WTC11 (cell line): ENCODE measurements at places on chromosomes 1 and 21.
A peak's percentile ranks its signal among the peaks of the same experiment; 100 is the strongest.

GRCh38 chr1:24790490-24790889 is 45.2 kb downstream of the CLIC4 start:
- no peak overlapping the region for H3K4me3 ChIP-seq
- H3K27me3 ChIP-seq: no peaks in the 10 kb centered on the region
- no peak overlapping the region for H3K27ac ChIP-seq
- H3K36me3 ChIP-seq: peaks cover 7% of the 10 kb centered on the region
- no peak for DNase-seq

GRCh38 chr1:201153474-201154388 is 543 bp downstream of the TMEM9 start:
- 0 out of 2 replicates have a peak, but pooled peaks cover 2% of the 10 kb centered on the region for H3K27me3 ChIP-seq
- peak overlapping the region; percentile 95 for H3K4me3 ChIP-seq
- no peak for DNase-seq
- H3K27ac ChIP-seq: no peak overlapping the region
- peaks cover 37% of the 10 kb centered on the region for H3K36me3 ChIP-seq

- no peaks in the 10 kb centered on the region for H3K4me1 ChIP-seq
- H3K27me3 ChIP-seq: peaks cover 8% of the 10 kb centered on the region
- no peak for DNase-seq
- H3K4me3 ChIP-seq: no peak overlapping the region
These were observed 44.4 kb upstream of the TTC34 start for GRCh38 chr1:2845869-2846268.

GRCh38 chr1:185207170-185207569 is 50.2 kb downstream of the SWT1 start:
- H3K4me3 ChIP-seq: no peak overlapping the region
- no peaks in the 10 kb centered on the region for H3K4me1 ChIP-seq
- H3K27me3 ChIP-seq: no peaks in the 10 kb centered on the region
- DNase-seq: no peak

GRCh38 chr21:16709866-16710550 is 802.8 kb upstream of the CXADR start:
- H3K27ac ChIP-seq: no peak overlapping the region
- H3K4me1 ChIP-seq: peaks cover 4% of the 10 kb centered on the region; the same call in 1 of the 2 replicates
- H3K27me3 ChIP-seq: no peaks in the 10 kb centered on the region
- no peak for DNase-seq
- peaks cover 4% of the 10 kb centered on the region for H3K36me3 ChIP-seq

GRCh38 chr1:247118946-247119446 is 14.8 kb upstream of the ZNF669 start:
- no peaks in the 10 kb centered on the region for H3K36me3 ChIP-seq
- H3K27ac ChIP-seq: no peak overlapping the region
- H3K4me3 ChIP-seq: no peak overlapping the region

DNA sequence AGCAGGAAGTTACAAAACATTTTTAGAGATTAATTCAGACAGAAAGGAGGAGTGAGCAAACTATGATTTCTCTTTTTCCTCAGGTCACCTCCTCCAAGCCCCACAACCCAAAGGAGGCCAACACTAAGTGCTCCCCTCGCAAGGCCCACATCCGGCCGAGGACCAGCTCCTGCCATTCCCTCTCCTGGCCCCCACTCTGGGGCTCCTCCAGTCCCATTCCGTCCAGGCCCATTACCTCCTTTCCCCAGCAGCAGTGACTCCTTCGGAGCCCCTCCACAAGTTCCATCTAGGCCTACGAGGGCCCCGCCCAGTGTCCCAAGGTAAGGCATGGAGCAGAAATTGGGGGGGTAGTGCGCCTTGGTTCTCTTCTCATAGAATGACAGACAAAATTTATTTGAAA is 32.0 kb upstream of the C1orf105 start:
- no peak overlapping the region for H3K4me3 ChIP-seq
- peaks cover 36% of the 10 kb centered on the region for H3K4me1 ChIP-seq
- peaks cover 3% of the 10 kb centered on the region; the same call in 1 of the 2 replicates for H3K27me3 ChIP-seq
- no peak for DNase-seq

- peak overlapping the region; percentile 63 for H3K4me3 ChIP-seq
- DNase-seq: no peak
- H3K27ac ChIP-seq: peak overlapping the region; percentile 87
- peaks cover 51% of the 10 kb centered on the region for H3K4me1 ChIP-seq
These were observed 13.9 kb upstream of the BTG2 start for GRCh38 chr1:203291201-203292096.

GRCh38 chr1:204286831-204287421 is 72.8 kb downstream of the PLEKHA6 start:
- no peaks in the 10 kb centered on the region for H3K27me3 ChIP-seq
- peaks cover 34% of the 10 kb centered on the region for H3K4me1 ChIP-seq
- H3K4me3 ChIP-seq: no peak overlapping the region
- H3K36me3 ChIP-seq: no peaks in the 10 kb centered on the region

- H3K27me3 ChIP-seq: no peaks in the 10 kb centered on the region
- H3K27ac ChIP-seq: peak overlapping the region; percentile 78; the same call in 1 of the 2 replicates
- no peaks in the 10 kb centered on the region for H3K36me3 ChIP-seq
- H3K4me1 ChIP-seq: peaks cover 10% of the 10 kb centered on the region
These were observed 16.7 kb downstream of the HMGN1 start for GRCh38 chr21:39332175-39332574.

GRCh38 chr1:79859212-79859948 is 852.9 kb upstream of the ADGRL4 start:
- no peak for DNase-seq
- no peaks in the 10 kb centered on the region; the same call in 1 of the 2 replicates for H3K27me3 ChIP-seq

- H3K4me1 ChIP-seq: no peaks in the 10 kb centered on the region; the same call in 1 of the 2 replicates
- H3K27ac ChIP-seq: no peak overlapping the region
- DNase-seq: no peak
- no peaks in the 10 kb centered on the region for H3K36me3 ChIP-seq
- peaks cover 14% of the 10 kb centered on the region for H3K27me3 ChIP-seq
- no peak overlapping the region for H3K4me3 ChIP-seq
These were observed 337.1 kb downstream of the SIPA1L2 start for GRCh38 chr1:232292818-232293217.

GRCh38 chr1:222043444-222044292 is 301.8 kb upstream of the DUSP10 start:
- H3K36me3 ChIP-seq: no peaks in the 10 kb centered on the region
- no peak overlapping the region for H3K27ac ChIP-seq
- peaks cover 4% of the 10 kb centered on the region for H3K4me1 ChIP-seq
- no peaks in the 10 kb centered on the region for H3K27me3 ChIP-seq
- no peak overlapping the region for H3K4me3 ChIP-seq

GRCh38 chr1:9651565-9652378 is at the start of gene PIK3CD:
Gene PIK3CD, plus strand, starts transcription at chr1:9651731. Its CDS starts 58,725 bp downstream, at chr1:9710456.
- peaks cover 4% of the 10 kb centered on the region; the same call in 1 of the 2 replicates for H3K4me1 ChIP-seq
- no peak within 1 kb of the TSS for H3K27ac ChIP-seq
- no peaks in the 10 kb centered on the region for H3K36me3 ChIP-seq

- no peaks in the 10 kb centered on the region; the same call in none of the 2 replicates for H3K27me3 ChIP-seq
- H3K4me3 ChIP-seq: no peak overlapping the region
- no peak for DNase-seq
- H3K4me1 ChIP-seq: peaks cover under 1% of the 10 kb centered on the region
- H3K27ac ChIP-seq: no peak overlapping the region
These were observed 279.0 kb downstream of the PTPRU start for GRCh38 chr1:29515170-29515955.

DNA sequence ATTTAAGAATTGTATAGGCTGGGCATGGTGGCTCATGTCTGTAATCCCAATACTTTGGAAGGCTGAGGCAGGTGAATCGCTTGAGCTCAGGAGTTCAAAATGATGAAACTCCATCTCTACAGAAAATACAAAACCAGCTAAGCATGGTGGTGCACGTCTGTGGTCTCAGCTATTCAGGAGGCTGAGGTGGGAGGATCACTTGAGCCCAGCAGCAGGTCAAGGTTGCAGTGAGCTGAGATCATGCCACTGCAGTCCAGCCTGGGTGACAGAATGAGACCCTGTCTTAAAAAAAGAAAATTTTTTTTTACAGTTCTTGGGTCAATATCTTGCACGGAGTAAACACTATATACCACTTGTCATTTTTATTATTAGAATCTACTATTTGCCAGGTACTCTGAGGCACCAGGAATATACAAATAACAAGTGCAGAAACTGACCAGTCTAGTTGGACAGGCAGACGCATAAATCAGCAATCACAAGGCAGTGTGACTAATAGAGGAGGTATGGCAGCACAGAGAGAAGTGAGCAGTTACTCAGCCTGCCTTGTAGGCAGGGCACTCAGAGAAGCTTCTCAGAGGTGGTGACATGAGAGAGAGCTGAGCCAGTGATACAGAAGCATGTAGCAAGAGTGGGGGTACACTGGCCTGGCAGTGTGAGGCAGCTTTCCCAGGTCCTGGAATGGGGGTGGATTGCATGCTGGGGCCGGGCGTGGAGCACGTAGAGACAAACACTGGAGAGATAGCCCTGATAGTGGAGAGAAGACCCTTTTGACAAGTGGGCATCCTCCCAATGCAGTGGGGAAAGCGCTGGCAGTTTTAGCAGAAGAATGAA is 8.0 kb downstream of the PHLDA3 start:
- H3K4me1 ChIP-seq: peaks cover 35% of the 10 kb centered on the region
- no peaks in the 10 kb centered on the region for H3K27me3 ChIP-seq
- H3K4me3 ChIP-seq: no peak overlapping the region
- DNase-seq: no peak
- peaks cover 16% of the 10 kb centered on the region for H3K36me3 ChIP-seq

GRCh38 chr1:202274611-202275010 is 67.1 kb downstream of the UBE2T start:
- DNase-seq: peak; percentile 42
- H3K27me3 ChIP-seq: no peaks in the 10 kb centered on the region; the same call in none of the 2 replicates
- H3K36me3 ChIP-seq: no peaks in the 10 kb centered on the region
- no peaks in the 10 kb centered on the region for H3K4me1 ChIP-seq
- H3K4me3 ChIP-seq: no peak overlapping the region
- no peak overlapping the region for H3K27ac ChIP-seq

- H3K36me3 ChIP-seq: no peaks in the 10 kb centered on the region
- no peak overlapping the region for H3K27ac ChIP-seq
- no peak overlapping the region for H3K4me3 ChIP-seq
- H3K4me1 ChIP-seq: peaks cover 12% of the 10 kb centered on the region
These were observed 312.9 kb upstream of the RUNX1 start for GRCh38 chr21:35361988-35362387.

DNA sequence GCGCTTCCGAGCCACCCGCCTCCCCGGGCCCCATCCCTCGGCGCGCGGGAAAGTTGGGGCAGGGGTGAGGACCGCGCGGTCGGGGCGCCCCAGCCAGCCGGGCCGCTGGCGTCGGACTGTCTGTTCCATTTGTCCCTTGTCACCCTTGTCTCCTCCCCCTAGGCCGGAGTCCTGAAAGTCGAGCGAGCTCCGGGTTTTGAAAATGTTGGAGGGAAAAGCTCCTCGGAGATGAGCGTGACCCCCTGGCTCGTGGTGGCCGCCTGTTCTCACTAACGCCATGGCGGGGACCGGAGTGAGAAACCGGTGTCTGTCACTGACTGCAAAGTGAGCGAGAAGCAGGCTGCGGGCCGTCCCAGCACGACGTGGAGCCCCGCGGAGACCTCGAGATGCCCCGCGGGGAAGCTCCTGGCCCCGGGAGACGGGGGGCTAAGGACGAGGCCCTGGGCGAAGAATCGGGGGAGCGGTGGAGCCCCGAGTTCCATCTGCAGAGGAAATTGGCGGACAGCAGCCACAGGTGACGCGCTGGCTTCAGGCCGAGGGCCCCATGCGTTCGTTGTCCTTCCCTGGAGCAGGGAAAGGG is 491 bp downstream of the PER3 start:
- peak overlapping the region; percentile 45 for H3K4me3 ChIP-seq
- peaks cover 48% of the 10 kb centered on the region for H3K36me3 ChIP-seq
- peak; percentile 21 for DNase-seq
- peaks cover 10% of the 10 kb centered on the region for H3K4me1 ChIP-seq
- no peak overlapping the region for H3K27ac ChIP-seq

GRCh38 chr1:90724926-90725656 is 8.0 kb upstream of the BARHL2 start:
- H3K27me3 ChIP-seq: peaks cover 100% of the 10 kb centered on the region
- peak overlapping the region; percentile 73 for H3K4me3 ChIP-seq
- DNase-seq: no peak
- H3K27ac ChIP-seq: no peak overlapping the region
- H3K4me1 ChIP-seq: peaks cover 70% of the 10 kb centered on the region

- H3K36me3 ChIP-seq: no peaks in the 10 kb centered on the region
- no peaks in the 10 kb centered on the region for H3K27me3 ChIP-seq
- H3K4me3 ChIP-seq: no peak overlapping the region
- H3K4me1 ChIP-seq: peaks cover 20% of the 10 kb centered on the region
- DNase-seq: peak; percentile 19
These were observed 81.1 kb upstream of the TIAM1 start for GRCh38 chr21:31425138-31425537.

GRCh38 chr1:205190845-205191577 is 20.5 kb downstream of the DSTYK start:
- DNase-seq: no peak
- H3K27ac ChIP-seq: peak overlapping the region; percentile 89
- peaks cover 4% of the 10 kb centered on the region; the same call in 1 of the 2 replicates for H3K36me3 ChIP-seq
- no peaks in the 10 kb centered on the region for H3K27me3 ChIP-seq

GRCh38 chr1:209490013-209490412 is 93.5 kb upstream of the CAMK1G start:
- peaks cover 28% of the 10 kb centered on the region for H3K4me1 ChIP-seq
- no peaks in the 10 kb centered on the region; the same call in 1 of the 2 replicates for H3K27me3 ChIP-seq
- H3K36me3 ChIP-seq: peaks cover 7% of the 10 kb centered on the region
- no peak for DNase-seq

DNA sequence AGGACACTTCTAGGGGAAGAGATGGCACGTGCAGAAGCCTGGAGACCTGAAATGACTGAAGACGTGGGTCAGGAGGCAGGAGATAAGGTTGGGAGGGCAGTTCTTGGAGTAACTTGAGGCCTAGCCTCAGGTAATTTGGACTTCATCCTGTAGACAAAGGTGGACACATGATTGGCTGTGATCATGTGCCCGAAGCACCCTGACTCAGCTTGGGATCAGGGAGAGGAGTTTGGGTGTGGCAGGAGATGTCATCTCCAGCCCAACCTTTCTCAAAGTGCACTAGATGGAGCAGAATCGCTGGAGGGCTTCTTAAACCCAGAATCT is 1.5 kb downstream of the SLC66A1 start:
- H3K4me3 ChIP-seq: peak overlapping the region; percentile 75
- H3K27me3 ChIP-seq: peaks cover 6% of the 10 kb centered on the region
- H3K27ac ChIP-seq: no peak overlapping the region

DNA sequence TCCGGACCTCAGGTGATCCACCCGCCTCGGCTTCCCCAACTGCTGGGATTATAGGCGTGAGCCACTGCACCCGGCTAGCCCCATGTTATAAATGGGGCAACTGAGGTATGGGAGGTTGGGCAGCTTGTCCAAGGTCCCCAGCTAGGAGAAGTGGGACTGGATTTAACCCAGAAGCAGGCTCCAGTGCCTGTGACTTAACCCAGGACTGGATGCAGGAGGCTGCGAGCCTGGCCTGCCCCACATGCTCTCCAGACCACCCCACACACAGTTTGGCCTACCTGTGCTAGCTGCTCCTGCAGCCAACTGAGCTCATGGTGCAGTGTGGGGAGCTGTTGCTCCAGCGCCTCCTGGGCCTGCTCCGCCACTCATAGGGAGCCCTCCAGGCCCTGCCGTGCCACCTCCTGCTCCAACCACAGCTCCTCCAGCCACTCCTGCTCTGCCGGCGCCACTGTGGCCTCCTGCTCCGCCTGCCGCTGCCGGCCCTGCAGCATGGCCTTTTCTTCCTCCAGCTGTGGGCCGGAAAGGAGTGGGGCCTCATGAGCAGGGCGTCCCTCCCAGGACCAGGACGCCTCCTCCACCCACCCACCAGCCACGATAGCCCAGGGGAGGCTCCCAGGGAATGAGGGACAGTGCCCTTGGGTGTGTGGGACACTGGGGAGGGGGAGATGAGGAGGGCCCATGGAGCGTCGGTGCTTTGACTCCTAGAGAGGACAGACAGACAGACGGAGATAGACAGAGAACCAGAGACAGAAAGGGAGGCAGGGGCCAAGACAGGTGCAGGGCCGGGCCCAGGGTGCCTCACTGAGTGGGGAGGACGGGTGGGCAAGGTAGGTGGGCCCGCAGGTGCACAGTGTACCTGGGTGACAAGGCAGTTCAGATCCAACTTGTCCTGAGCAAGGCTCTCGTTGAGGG is 12.4 kb upstream of the NBPF1 start:
- peaks cover 26% of the 10 kb centered on the region for H3K36me3 ChIP-seq
- no peak for DNase-seq
- H3K4me1 ChIP-seq: no peaks in the 10 kb centered on the region
- no peak overlapping the region for H3K4me3 ChIP-seq
- H3K27me3 ChIP-seq: no peaks in the 10 kb centered on the region
